ENCODE measurements at places on chromosomes 4 and X.

DNA sequence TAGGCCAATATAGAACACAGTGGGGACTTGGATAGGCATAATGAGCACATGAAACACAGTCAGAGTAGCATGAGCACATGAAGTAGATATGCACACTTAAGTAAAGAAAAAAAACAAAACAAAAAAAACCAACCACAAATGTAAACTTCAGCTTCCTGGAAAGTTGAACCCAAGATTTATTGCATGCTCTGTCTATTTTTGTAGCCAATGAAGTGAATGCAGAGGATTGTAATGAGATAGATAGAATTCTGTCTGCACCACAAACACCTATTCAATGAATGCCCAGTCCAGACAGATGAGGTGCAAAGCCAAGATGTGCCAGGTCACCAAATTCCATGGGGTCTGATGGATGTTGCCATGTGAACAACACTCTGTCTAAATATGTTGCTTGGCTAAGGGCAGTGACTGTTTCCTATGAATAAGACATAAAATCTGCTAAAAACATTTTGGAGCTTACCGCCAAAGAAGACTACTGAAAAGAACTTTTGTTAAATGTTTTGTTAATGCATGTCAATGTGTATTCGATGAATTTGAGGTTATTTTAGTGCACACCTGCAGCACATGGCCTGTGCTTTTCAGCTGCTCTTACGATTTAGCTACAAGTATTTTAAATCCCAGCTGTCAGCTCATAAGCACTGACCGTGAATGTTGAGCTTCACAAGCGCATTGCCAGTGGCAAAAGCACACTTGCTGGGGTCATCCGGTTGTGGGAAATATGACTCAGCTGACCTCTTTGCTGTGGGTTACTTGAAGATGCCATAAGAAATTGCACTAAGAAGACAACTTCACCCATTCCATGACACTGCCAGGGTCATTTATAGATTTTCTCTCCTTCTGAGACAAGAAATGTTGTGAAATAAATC lies 374.8 kb upstream of the GNPDA2 start:
- DNase-seq: no peak

DNA sequence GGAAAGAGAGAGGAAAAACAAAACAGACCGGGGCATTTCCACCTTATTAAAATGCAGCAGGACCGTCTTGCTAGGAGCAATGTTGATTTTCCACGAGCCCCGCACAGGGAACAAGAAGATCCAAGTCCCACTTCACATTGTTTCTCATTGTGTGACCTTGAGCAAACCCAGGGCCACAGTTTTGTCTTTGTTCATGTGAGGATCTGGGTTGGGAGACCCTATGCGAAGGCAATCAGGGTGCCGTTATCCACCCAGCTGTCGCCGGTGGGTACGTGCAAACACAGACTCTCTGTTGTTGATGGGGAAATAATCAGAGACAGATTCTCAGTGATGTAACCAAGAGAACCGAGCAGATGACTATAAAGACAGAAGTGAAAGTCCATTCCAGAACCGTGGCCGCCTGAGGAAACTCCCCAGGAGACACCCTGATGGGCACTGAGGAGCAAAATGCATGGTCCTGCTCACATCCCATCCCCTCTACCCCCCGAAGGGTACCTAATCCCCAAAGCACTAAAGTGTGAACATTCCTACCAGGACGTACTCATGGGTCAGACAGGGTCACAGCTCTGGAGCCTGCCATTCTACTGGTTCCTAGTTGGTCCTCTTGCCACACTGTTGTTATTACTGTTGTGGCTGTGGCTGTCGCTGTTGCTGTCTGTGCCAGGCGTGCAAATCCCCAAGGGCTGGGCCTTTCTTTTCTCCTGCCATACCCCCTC lies 102.7 kb upstream of the RBPJ start:
- no peak for DNase-seq

DNA sequence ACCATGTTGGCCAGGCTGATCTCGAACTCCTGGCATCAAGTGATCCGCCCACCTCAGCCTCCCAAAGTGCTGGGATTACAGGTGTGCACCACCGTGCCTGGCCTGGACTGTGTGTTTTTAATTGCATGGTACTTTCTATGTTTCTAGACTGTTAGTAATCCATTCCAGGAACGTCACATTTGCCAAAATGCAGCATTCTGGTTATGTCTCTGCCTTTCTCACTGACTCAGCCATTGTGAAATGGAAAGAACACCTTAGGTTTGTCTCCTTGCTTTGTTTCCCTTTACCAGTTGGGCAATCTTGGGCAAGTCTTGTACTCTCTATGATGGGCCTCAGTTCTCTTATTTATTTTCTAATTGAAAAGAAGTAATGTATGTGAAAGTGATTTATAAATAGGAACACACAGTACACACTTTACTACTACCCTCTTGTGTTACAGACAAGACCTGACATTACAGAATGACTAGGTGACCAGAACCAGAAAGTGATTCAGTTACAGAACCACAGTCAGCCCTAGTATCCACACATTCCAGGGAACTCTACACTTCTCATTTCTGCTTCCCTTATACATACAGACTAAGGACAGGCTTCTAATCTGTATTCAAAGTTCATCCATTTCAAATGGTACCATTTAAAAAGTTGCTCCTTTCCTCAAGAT lies 187.1 kb downstream of the MGST2 start:
- no peak for DNase-seq

GRCh38 chr4:37816006-37816405 lies 10.5 kb upstream of the PGM2 start:
- DNase-seq: no peak
